Stimulated activated naive CD4-positive, alpha-beta T cell (primary cell): ENCODE measurements at places on chromosomes 6 and 20.

- no peak for DNase-seq
These were observed 829 bp downstream of the MANBAL start for GRCh38 chr20:37290158-37290810.

- no peak for DNase-seq
These were observed 10.3 kb downstream of the ELOVL2 start for GRCh38 chr6:11033825-11034224.

DNA sequence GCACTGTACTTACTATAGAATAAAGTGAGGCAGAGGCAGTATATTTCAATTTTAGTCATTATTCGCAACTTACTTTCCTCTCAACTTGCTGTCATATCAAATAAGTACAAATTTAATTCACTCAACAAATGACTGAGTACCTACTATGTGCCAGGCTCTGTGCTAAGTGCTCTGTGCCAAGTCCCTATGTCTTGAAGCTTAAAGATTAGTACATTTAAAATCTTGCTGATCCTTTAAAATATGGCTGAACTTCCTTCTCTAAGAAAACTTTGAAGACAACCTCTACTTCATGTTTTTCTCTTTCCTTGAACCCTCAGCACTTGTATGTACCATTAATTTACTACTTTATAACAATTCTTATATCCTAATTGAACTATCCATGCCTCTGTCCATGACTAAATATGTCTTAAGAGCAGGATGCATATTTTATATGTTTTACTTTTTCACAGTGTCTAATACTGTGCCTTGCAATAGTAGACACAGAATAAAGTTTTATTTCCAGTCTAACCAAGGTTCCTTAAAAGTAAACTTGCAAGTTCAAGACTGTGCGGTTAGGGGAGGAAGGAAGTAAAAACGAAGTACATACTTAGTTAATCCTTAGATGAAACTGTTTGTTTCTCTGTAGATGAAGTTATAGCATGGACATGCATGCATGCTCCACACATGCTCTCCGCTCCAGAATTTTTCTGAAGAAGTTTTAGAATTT, 10.0 kb upstream of the LATS1 start:
- DNase-seq, result no peak

- DNase-seq, result no peak
These were observed 73.6 kb upstream of the FLRT3 start for GRCh38 chr20:14410869-14411555.

DNA sequence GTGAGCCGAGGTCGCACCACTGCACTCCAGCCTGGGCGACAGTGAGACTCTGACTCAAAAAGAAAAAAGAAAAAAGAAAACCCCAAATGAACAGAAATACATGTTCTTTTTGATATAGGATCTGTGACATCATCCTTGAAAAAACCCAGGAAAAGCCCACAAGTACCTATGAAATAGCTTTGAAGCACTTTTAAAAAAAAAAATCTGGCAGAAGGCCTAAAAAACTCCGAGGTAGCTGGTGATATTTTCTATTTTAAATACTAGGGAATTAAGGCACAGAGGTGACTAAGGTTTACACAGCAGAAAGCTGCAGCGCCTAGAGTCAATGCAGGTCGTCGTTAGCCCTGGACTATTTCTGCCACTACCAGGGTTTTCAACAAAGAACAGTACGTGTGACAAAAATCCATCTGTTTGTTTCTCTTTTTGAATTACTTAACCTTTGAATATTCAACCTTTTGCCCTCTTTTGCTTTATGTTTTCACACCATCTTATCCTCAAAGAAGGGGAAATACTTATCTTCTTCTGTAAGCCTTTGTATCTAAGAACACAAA, 39.4 kb upstream of the EEF1A1 start:
- DNase-seq, result no peak

DNA sequence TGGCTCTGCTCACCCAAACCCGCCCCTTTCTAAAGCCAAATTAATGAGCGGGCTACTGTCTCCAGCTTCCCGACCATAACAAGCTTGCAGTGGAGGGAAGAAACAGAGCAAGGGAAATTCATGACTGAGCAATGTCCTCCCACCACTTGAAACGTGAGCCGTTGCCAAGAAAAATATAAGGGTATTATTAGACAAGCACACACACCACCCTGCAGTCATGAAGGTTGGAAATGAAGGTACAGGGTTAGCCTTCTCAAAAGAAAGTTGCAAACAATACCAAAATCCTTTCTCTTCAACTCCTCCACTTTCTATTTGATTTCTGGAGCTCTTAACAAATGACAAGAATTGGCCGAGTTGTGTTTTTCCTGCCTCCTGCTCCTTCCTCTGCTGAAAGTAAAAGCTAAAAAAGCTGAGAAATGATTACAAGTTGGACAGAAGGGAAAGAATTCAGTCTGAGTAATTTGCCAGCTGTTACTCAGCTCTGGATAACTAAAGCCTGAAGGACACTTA, 151.1 kb upstream of the B3GAT2 start:
- DNase-seq, result no peak

- DNase-seq, result no peak
These were observed 497.8 kb downstream of the PREX1 start for GRCh38 chr20:48329676-48330664.

DNA sequence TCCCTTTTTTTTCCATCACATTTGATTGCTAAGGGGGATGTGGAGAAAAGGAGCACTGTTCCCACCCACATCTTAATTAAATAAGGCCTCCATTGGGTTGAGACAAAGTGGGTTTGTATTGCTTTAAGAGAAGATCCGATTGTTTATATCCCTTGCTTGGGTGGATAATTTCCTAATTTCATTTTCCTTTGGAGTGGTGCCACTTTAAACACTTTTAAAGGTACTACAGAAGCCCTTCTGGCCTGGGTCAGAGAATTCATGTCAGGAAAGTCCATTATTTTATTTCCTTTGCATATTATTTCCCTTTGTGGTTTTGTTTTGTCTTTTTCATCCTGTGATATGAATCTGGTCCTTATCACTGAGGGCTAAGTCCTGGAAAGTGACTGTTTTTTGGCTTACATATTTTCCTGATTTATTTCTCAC, 56.9 kb downstream of the PHACTR2 start:
- no peak for DNase-seq

DNA sequence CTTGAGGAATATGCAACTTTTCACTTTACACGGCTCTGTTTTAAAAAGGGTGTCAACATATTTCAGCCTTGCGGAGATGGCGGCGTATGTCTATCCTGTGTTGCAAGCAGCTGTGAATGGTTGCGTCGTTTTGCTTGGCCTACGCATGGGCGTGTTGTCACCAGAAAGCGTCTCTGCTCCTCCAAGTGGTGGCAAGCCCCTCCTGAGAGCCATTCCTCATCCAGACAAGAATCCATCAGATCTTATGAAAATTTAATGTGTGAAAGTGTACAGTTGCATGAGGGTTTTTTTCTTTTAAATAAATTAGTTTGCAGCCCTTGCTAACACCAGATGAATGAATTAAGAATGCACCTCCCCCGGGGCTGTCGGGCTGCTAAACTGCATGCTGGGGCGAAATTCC, 114.4 kb downstream of the PHACTR3 start:
- DNase-seq, result no peak
